ENCODE measurements at places on chromosomes 16 and 17.

DNA sequence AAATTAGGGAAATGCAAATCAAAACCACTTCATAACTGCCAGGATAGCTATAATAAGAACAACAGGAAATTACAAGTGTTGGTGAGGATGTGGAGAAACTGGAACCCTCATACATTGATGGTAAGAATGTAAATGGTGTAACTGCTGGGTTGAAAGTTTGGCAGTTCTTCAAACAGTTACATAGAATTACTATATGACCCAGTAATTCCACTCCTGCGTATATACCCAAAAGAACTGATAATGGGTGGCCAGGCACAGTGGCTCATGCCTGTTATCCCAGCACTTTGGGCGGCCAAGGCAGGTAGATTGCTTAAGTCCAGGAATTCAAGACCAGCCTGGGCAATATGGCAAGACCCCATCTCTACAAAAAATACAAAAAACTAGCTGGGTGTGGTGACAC is 4.5 kb upstream of the CMTM4 start:
- no peak for DNase-seq

GRCh38 chr16:583470-583814 is 6.4 kb upstream of the RAB40C start:
- no peak for DNase-seq

- peak; percentile 61 for DNase-seq
Observed at GRCh38 chr16:12062343-12063003, 85.9 kb downstream of the SNX29 start.

DNA sequence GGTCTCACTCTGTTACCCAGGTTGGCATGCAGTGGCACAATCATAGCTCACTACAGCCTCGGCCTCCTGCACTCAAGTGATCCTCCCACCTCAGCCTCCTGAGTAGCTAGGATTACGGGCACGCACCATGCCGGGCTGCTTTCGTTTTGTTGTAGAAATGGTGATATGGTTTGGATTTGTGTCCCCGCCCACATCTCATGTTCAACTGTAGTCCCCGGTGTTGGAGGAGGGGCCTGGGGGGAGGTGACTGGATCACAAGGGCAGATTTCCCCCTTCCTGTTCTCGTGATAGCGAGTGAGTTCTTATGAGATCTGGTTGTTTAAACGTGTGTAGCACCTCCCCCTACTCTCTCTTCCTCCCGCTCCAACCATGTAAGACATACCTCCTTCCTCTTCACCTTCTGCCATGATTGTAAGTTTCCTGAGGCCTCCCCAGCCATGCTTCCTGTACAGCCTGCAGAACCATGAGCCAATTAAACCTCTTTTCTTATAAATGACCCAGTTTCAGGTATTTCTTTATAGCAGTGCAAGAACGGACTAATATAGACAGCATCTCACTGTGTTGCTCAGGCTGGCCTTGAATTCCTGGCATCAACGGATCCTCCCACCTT is 6.0 kb downstream of the PDZD9 start:
- no peak for DNase-seq

DNA sequence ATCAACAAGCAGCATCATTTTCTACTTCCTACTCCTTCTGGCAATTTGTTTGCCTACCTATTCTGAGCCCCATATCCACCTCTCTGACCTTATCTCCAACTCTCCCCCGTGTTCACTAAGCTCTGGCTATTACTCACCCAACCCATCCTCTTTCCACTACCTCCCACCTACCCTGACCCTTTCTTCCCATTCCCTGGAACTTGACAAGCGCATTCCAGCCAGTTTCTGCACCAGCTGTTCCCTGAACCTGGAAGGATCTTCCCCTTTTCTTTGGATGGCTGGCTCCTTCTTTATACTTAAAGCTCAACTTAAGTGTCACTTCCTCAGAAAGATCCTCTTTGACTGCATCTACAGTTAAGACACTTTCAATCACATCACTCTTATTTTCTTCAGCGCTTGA is 2.2 kb downstream of the DCUN1D3 start:
- DNase-seq = no peak

- no peak for DNase-seq
Observed at GRCh38 chr17:35051579-35052240, 11.8 kb downstream of the RFFL start.

GRCh38 chr16:88746506-88746905 is 38.5 kb downstream of the PIEZO1 start:
- no peak for DNase-seq

- no peak for DNase-seq
Observed at GRCh38 chr16:728890-729744, 2.2 kb downstream of the HAGHL start.

- no peak for DNase-seq
Observed at GRCh38 chr17:42198897-42199296, 4.6 kb upstream of the GHDC start.

- DNase-seq = no peak
Observed at GRCh38 chr17:7839876-7840261, 5.9 kb downstream of the KDM6B start.

- DNase-seq = no peak
Observed at GRCh38 chr17:1839516-1839915, 9.7 kb downstream of the RPA1 start.

- no peak for DNase-seq
Observed at GRCh38 chr17:14198013-14198412, 38.6 kb downstream of the CDRT15 start.

- DNase-seq = no peak
Observed at GRCh38 chr17:67063141-67063540, 18.8 kb downstream of the CACNG1 start.

DNA sequence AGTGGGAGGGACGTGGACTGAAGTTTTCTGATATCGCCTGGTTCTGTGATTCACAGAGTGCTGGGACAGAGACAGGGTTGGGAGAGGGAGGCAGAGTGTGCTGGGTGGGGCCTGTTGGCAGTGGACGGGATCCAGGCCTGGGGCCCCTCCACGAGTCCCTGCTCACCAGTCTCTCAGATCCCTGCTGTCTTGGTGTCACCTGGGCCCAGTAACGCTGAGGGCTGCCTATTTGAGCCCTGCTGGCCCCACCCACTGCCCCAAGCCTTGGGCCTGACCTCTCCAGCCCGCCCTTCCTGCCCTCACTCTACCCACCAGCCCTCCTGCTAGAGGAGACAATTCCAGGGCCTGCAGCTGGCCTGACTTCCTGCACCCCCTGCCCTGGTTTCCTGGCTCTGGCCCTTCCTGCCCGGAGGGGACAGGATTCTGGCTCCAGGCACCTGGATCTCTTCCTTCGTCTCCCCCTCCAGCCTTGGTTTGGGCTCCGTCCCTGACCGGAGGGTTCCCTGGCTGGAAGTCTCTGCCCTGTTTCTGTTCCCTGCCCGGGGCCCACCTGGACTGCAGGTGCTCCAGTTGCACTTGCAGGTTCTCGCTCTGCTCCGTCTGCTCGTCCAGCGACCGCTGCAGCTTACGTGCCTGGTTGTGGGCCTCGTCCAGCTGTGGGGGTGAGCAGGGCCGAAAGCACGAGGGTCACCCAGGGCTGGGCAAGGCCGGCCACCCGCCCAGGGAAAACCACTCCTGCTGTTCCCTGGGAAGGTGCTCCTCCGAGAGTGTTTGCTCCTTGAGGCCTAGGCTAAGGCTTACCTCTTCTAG is 21.4 kb downstream of the CCDC102A start:
- no peak for DNase-seq

DNA sequence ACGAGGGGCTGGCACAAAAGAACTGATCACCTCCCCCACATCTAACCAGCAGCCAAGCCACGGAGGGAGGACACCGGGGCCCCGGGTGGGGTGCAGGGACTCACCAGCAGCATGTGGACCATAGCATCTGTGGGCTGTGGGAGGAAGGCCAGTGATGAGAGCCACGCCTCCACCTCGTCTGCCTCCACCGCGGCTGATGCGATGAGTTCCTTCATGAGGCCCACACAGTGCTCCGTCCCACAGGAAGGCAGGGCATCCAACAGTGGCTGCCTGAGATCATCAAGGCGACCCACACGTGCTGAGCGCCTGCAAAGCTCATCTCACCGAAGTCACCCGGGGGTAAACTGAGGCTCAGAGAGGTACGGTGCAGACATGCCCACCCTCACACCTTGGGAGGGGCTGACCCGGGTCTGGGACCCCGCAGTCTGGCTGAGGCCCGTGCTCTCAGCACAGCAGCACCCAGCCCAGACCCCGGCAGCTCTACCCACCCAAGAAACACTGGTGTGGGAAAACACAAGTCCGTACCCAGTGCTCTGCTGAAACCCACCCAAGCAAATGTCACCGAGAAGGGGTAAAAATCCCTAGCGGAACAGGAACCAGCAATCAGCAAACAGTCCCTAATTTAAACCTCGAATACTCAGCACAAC is 85.9 kb downstream of the LITAF start:
- no peak for DNase-seq

DNA sequence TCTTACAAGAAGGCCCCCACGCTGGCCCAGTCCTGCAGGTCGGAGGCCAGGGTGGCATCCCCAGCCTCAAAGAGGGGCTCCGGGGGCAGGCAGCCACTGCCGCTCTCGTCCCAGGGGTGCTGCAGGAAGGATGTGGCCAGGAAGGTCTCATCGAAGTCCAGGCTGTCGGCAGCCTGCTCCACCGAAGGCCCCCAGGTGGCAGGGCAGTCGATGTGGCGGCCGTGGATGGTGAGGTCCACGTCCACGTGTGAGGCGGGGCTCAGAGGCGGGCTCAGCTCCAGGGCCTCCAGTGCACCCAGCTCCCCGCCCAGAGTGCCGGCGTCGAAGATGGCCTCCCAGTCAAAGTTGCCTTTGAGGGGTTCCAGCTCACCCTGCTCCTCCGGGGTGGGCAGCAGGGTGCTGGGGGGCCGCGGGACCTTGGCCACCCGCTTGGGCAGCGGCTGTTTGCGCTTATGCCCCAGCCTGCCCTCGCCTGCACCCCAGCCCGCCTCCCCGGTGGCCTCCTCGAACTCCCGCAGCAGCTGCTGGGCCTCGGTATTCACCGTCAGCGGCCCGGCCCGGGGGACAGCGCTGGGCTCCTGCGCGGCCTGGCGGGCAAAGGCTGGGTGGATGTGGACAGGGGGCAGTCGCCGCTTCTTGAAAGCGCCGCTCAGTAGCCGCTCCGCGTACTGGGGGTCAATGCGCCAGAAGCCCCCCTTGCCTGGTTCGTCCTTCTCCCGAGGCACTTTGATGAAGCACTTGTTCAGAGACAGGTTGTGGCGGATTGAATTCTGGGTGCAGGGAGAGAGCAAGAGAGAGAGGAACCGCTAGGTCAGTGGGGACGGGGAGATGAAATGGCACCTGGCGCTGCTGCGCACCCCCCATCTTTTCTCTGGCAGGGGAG is 3.5 kb downstream of the FOXJ1 start:
- DNase-seq = no peak

GRCh38 chr17:77142689-77143088 is 1.9 kb downstream of the SEC14L1 start:
- DNase-seq = no peak

DNA sequence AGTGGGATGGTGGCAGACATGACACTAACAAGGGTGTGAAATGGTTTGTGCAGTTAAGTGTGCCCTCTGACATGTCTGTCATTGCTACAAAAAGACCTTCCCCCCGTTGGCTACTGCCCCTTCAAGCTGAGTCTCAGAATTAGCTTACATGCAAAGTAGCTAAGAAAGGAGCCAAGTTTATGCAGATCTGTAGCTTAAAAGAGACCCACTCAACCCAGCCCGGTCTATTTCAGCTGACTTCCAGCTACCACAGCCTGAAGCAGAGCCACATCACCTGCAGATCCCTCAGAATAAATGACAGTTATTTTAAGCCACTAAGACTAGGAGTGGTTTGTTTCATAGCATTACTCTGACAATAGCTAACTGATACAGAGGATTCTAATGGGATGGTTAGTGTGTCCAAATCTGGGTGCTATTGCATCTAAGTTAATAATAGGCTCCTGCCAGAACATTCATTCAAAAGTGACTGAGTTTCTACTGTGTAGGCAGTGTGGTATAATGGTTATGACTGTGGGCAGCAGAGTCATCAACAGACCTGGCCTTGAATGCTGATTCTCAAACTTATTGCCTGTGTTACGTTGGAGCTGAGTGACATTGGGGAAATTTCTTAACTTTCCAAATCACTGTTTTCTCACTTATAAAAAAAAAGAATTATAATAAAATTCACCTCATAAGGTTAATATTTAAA is 11.7 kb downstream of the C17orf67 start:
- no peak for DNase-seq

DNA sequence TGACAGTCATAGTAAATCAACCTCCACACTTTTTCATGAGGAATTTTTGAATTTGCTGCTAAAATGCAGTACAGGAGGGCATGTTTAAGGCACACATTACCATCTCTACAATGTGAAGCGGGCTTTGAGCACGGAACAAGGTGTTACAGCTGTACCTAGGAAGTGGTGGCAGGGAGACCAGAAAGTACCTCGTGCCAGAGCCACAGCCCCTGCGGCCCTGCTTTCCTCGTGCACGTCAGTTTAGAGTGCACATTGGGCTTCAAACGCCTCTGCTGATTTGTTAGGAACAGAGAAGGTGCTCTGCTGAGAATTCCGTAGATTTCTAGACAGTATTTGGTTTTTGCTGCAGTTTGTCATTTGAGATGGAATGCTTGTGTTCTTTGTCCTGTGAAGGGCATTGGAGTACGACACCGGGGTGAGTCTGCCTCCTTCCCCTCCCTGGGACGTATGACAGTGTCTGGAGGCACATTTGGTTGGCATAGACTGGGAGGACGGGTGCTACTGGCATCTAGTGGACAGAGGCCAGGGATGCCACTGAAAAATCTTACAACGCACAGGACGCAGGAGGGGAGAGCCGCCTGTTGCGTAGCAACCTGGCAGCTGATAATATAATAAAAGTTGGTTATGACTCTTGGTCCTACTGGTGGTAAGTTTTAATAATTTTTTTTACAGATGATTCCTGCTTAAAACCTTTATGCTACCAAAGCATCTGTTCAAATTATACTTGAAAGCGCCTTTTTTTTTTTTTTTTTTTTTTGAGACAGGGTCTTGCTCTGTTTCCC is 9.1 kb downstream of the FOXK2 start:
- DNase-seq = no peak

- DNase-seq = no peak
Observed at GRCh38 chr17:74018115-74018514, 185.4 kb upstream of the RPL38 start.

DNA sequence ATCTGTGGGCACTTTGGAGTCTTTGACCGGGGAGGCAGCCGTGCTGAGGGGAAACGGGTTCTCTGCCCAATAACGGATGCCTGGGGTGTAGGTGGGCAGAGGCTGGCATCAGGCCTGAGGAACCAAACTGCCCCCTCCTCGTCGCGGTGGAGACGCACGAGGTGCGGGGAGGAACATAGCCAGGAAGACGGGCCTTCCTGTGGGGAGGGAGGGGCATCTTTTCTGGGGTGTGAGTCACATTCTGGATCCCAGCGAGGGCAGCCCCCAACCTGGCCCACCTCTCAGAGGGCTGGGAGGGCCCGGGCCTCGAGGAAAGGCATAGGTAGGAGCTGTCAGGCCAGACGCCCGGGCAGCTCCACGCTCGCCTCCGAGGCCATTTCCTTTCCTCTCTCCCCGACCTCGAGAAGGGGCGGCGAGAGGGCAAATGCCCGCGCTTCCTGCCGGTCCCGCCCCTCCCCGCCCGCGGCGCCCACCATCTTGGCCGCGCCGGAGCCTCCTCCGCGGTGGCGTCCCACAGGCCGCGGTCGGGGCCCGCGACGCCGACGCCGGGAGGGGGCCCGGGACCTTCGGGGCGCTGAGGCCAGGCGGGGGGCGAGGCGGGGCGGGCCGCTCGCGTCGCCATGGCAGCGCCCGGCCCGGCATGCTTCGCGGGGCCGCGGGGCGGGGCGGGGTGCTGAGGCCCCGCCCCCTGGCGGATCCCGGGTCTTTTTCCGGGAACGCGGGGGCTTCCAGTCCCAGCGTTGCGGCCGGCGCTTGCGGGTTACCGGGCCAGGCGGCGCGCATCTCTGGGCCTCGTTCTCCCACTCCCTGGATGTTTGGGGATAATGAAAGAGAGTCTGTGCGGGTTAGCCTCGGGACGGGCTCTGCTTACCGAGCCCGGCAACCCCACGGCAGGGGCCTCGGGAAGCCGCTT is 13.2 kb downstream of the RAI1 start:
- no peak for DNase-seq

- no peak for DNase-seq
Observed at GRCh38 chr16:822174-822908, 21.8 kb upstream of the GNG13 start.

All from AG04449 (cell line).